ENCODE measurements at places on chromosomes 2 and 18.

DNA sequence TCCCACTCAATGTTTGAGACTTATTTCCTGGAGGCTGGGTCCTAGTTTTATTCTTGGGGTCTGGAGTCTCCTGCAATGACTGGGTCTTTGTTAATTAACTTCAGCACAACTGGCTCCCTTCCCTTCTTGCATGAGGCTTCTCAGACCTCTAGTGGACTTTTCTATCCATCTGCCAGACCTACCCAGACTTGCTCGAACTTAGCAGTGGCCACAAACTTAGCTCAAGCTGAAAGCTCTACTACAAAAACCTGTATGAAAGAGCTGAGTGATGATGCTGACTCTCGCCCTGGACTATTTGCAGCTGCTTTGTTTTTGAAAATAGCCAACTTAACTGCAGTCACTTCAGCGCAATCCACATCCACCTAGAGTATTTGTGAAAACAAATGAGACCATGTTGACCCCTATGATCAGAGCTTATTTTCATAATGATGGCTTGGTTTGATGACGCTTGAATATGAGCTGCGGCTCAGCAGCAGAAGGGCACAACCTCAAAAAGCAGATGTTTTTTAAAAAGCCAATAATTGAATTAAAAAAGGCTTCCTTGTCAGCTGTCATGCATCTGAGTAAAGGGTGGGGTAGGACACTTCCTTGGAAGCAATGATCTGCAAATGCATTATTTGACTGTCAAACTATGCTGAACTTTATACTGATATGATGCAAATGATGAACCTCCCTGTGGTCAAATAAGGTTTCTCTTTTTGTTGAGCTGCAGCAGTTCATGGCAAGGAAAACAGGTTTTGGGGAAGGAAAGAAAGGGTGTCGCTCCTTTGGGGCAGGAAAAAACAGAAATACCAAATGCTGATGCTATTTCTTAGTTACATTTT is 10.6 kb upstream of the ANXA4 start:
- no peak for DNase-seq

- no peak for DNase-seq
Observed at GRCh38 chr18:75421656-75422055, 5.8 kb downstream of the SMIM21 start.

DNA sequence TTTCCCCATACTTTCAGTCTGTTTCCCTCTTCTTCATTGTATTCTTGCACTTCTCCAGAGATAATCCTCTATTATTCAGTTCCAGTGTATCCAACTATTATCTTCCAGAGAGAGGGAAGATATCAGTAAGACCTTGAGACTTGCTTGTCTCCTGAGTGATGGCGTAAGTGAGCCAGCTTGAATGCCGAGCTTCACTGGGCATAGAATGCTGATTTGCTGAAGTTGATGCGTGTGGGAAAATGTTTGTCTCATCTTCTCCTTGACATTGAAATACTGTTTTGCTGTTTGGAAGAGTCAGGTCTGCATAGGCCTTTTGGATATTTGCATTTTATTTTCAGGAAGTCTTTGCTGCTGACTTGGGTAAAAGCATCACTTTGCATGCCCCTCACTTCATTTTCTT is 41.1 kb upstream of the MGAT5 start:
- DNase-seq, result no peak

DNA sequence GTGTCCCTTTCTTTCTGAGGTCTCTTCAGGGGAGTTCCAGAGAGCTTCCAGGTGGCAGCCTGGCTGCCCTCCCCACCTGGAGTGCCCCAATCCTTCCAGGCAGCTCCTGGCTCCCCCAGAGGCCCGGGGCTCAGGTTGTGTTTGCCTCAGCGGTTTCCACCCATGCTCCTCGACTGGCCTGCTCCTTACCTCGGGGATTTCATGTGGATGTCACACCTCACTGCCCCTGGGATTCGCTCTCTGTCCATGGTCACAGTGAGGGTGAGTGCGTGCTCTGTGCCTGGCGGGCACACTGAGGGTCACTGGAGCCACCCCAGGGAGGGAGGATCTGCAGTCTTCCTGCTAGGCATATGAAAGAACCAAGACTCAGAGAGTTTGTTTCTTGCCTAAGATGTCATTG is 2.1 kb upstream of the TOGARAM2 start:
- no peak for DNase-seq

DNA sequence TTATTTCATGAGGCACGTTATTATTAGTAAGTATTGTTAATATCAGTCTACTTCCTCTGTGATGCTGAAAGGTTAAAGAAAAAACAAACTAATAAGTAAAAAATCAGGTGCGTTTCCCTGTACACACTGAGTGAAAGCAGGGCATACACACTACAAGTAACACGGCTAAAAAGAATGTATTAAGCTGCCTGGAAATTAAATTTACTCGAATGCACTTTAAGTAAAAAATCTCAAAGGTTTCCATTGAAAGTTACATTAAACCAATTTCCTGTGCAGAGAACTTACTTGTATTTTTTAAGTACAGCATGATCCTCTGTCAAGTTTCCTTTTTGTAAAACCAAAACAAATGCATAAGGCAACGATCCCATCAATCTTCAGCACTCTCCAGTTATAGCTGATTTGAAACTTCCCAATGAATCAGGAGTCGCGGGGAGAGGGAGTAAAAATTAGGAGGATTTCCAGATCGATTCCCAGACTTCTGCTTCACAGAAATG is 633 bp downstream of the BCL2 start:
- DNase-seq, result no peak

DNA sequence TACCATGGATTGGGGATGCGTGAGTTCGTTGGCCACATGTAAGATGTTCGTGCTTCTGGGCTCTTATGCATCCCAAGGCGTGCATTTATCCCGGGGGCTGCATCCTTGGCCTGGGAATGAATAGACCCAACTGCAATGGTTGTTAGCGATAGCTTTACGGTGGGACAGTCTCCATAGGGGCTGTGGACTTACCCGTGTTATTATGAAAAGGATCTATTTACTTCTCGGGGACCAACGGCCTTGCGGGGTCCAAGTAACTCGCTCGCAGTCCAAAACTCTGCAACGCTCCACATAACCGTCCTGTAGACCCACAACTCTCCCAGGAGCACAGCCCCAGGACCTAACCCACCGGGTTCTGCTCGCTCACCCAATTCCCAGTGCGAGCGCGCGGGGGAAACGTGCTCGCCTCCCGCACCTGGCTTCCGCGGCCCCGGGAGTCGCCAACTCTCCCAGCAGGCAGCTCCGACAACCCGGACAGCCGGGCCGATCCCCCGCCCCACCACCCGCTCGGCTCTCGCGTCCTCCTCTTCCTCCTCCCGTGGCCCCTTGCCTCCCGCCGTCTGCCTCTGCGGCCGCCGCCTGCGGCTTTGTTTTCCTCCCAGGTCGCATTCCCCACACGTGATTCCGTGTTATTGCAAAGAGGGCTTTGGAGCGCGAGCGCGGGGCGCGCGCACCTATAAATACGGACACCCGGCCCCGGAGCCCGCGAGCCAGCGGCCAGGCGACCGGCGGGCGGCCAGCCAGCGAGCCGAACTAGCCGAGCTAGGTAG is at the start of gene CABLES1:
Gene CABLES1, plus strand, starts transcription at position 706 of the 770 bp plus-strand sequence. CDS start 278 bp downstream, outside the sequence.
- peak; percentile 66 for DNase-seq

- no peak for DNase-seq
Observed at GRCh38 chr2:201969241-201969937, 64.3 kb upstream of the FZD7 start.

GRCh38 chr2:224008702-224009261 is 30.3 kb downstream of the SERPINE2 start:
- no peak for DNase-seq

DNA sequence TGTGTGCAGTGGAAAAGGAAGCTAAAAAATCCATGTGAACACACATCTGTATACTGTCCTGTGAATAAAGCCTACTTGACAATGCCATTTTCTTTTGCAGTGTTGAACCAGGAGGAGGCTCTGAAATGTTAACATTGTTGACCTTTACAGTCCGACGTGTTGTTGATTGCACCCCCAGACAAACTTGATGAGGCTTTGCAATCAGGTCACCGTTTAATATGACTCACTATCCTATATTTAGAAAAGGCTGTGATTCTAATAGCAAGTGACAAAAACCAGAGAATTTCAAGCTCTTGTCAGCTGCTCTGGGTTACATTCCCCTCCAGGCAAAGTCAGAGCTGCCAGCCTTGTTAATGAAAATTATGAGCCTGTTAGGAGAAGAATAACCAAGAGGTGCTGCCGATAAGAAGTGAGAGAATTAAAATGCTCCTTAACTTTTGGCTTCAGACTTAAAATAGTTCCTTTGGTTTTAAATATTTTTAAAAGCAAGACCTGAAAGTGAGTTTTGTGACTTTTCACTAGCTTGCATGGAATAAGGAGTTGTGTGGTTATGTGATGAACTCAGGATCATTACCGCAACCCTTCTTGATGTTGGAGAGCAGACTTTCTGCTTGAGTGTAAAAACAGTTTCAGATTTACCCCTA is 162.1 kb downstream of the QPCT start:
- no peak for DNase-seq

- no peak for DNase-seq
Observed at GRCh38 chr2:61937098-61937497, 31.6 kb downstream of the COMMD1 start.

DNA sequence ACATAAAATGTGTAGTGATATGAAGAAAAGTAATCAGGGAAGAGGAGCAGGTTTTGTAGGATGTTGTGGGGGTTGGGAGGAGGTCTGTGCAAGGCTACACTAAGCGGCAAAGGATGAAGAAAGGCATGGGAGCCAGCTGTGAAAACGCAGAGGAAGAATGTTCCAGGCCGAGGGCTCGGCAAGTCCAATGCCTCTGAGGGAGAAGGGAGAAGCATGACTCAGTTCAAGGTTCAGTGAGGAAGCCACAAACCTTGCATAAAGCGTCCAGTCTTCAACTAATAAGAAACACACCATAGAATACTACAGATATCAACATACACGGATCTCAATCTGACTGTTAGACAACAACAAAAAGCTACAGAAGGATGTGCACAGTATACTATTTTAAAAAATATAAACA is 16.2 kb downstream of the EPB41L3 start:
- DNase-seq, result no peak

DNA sequence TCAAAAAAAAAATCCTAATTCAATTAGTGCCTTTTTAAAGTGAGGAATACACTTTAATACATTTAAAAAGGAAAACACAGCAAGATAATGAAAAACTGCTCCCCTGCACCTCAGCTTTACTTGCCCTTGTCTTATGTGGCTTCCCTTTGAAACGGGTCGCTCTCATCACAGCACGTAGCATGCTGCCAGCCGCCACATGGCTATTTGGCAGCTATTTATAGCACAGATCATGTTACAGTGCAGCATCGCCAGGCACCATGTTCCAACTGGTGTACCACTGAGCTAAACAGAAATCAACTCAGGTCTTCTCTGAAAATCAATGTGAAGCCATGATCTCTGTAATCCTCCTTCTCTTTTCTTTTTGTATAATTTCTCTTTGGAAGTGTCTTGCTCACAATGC is 65.1 kb downstream of the TMEM182 start:
- DNase-seq, result no peak

DNA sequence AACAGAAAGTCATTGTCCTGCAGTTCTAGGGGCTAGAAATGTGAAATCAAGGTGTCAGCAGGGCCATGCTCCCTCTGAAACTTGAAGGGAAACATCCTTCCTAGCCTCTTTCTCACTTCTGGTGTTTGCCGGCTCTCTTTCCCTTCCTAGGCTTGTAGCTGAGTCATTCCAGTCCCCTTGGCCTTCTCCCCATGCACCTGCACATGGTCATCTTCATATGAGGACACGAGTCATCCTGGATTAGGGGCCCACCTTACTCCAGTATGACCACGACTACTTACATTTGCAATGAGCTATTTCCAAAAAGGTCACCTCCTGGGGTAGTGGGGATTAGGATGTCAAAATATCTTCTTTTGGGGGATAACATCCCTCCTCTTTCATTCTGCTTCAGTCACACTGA is 168.5 kb upstream of the CXCR4 start:
- DNase-seq, result no peak

GRCh38 chr18:8333961-8334360 is 275.3 kb upstream of the RAB12 start:
- no peak for DNase-seq

DNA sequence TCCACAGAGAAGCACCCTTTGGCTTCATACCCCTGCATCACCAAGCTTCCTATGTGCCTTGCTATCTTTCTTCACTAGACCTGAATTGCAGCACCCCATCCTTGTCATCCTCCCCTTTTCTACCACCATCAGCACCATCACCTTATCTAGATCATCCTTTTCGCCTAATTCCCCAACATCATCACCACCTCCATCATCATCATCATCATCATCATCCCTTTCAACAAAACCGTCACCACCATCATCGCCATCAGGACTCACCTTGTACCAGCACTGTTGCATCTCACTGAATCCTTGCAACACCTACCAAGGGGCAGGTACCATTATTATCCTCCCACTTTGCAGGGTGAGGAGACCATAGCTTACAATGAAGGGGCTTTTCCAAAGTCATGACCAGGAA is 10.8 kb upstream of the ECEL1 start:
- DNase-seq, result no peak

DNA sequence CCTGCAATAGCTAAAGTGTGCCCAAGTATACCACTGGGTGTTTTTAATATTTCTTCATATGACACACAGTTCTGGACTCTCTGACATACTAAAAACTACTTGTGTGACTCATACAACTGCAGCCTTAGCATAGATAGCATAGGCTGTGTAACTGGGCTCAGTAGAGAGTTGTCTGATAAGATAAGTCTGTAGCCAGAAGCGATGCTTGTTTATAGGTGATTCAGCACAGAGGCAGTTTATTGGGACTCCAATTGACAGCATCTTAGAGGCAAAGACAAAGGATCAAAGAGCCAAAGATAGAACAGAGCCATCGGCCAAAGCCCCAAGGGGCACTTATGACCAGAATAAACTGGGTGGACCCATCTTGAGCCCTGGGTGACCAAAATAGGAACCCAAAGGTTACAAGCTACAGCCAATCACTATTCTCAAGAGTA is 42.3 kb downstream of the AAK1 start:
- DNase-seq, result no peak

GRCh38 chr18:38948436-38948835 is 1382.8 kb upstream of the CELF4 start:
- no peak for DNase-seq

- peak; percentile 7 for DNase-seq
Observed at GRCh38 chr2:171260471-171261424, 100.1 kb upstream of the TLK1 start.

DNA sequence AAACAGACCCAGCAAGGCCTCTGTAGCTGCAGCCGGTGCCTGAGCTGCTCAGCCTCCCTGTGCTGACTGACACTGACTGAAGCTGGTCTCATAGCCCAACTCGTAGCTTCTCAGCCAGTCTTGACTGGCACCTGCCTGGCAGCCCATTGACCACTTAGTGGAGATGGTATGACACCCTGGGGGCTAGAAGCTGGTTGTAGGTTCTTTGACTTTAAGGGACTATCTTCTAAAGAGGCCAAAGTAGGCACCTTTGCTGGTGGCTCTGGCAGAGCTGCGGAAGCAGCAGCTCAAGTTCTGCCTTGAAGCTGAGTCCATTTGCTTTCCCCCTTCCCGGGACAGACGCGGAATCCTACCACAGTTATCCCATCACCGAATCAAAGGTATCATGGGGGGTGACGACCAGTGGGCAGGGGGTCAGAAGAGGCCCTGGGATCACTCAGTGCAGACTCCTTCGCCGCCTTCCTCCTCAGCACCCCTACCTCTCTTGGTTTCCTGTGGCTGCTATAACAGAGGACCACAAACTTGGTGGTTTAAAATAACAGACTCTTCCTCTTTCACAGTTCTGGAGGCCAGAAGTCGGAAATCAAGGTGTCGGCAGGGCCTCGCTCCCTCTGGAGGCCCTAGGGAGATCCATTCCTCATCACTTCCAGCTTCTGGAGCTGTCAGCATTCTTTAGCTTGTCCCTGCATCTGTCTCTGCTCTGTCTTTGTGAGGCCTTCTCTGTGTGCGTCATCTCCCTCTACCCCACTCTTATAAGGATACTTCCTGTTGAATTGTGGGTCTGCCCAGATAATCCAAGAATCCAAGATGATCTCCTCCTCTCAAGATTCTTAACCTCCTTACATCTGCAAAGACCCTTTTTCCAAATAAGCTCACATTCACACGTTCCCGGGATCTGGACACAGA is 13.7 kb upstream of the FOSL2 start:
- no peak for DNase-seq
